ENCODE measurements at places on chromosomes 12 and 14.

DNA sequence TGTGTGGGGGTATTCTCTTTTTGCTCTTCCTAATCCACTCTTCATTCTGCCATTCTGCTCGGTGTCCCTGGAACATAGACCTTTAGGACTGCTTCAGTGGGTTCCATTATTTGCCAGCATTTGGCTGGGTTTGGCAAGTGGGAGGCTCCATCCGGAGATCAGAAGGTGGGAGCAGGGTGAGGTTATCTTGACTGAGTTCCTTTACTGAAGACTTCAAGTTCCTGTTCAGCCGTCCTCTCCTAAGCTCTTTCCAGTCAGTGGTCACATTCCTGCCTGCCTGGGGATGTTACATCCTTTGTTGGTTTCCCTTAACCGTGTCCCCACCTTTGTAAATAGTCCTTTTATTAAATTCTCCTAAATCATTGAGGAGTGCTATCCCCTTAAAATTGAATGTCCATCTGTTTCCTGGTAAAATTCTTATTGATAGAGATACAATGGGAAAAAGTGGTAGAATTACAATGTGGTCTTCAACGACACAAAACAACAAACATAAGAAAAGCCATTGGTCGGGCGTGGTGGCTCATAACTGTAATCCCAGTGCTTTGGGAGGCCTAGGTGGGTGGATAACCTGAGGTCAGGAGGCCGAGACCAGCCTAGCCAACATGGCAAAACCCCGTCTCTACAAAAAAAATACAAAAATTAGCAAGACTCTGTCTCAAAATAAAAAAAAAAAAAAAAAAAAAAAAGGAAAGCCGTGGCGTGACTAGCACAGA, 5.0 kb upstream of the MIA2 start:
- no peak for DNase-seq

DNA sequence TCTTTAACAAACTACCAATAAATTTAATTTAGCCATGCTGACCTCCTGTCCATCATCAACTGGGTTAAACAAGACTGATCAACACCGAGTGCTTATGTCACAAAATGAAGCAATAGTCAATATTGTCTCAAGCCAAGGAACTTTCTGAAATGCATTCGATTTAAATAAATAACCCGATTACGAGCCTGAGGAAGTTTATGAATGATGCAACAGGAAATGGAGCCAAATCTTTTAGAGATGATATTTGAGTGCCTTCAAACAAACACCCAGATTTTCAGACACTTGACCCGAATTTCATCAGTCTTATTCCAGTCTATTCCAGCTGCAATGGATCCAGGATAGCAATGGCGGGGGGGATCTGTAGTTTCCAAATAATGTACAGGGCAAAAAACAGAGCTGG, 27.9 kb downstream of the FAR2 start:
- DNase-seq, result no peak

- no peak for DNase-seq
Measured at GRCh38 chr12:1182069-1182468, 191.0 kb downstream of the ERC1 start.

- DNase-seq, result no peak
Measured at GRCh38 chr12:68454892-68455291, 122.7 kb upstream of the MDM1 start.

DNA sequence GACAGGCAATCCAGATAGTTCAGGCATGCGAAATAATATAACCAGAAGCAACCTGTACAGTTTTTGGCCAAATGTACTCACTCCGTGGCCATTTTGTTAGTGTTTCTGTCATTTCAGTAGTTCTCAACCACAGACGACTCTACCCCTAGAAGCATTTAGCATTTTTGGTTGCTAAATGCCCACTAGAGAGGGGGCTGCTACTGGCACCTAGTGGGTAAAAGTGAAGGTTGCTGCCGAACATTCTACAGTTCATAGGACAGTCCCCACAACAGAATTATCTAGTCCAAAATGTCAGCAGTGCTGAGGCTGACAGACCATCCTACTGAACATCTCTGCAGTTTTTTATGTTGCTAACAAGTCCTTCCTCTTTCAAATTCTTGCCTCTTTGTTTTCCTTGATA, 107.4 kb downstream of the TSHR start:
- peak; percentile 30 for DNase-seq

DNA sequence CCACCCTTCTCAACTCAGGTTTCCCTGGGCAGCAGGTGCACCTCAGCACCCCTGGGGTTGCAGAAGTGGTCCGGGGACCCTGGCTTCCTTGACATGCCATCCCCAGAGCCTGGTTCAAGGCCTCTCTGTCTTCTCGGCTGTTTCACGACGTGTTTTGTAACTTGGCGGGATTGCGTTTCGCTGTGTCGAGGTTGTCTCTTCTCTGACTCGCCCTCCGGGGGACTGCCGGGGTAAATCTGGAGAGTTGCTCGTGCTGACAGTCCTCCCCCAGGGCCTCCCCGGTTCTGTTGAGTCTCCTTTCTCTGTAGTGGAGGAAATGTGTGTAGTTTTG, 25.6 kb downstream of the MEG3 start:
- no peak for DNase-seq
